SHP77 treated with DMSO at 0.1 percent for 48 hours (cell line): ENCODE measurements at places on chromosomes 11 and 22.

DNA sequence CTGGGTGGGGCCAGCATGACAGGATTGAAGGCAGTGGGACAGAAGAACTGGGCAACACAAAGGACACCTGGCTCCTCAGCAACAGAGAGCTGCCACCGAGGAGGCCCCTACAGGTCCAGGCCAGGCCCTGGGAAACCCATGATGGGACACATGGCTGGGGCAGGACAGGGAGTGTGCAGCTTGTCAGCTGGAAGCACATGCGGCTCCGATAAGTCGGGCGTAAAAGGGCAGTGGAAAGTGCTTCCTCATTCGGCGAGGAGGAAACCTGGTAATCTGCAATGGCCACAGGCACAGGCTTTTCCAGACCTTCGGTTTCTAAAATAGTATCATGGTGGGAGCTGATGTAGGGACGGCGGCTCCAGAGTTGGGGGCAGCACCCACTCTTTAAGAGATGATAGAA is 16.5 kb downstream of the GNAZ start:
- no peak for DNase-seq

DNA sequence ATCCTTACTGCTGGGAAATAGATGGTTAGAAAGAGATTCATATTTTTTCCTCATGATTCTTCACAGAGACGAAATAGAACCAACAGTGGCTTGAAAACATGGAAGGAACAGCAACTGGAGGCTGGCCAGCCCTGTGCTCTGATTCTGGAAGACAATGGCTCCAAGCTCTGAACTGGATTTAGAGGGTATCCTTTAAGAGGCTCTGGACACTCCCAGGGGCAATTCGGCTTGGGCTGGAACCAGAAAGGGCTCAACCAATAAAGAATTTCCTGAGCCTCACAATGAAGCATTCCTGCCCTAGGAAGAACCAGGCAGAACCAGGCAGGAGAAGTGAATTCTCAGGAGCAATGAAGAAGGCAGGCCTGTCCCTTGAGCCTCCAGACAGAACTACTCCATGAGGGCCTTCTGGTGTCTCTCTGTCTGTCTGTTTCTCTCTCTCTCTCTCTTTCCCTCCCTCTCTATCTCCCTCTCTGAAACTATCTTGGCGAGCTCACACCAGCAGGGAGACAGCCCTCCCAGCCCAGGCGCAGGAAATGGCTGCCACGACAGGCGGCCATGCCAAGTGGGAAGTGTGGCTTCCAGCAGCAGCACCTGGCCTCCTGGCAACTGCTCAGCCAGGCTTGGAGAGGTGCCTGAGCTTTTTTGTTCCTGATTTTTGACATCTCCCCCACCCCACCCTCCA is 93.3 kb downstream of the RCN1 start:
- DNase-seq = no peak

DNA sequence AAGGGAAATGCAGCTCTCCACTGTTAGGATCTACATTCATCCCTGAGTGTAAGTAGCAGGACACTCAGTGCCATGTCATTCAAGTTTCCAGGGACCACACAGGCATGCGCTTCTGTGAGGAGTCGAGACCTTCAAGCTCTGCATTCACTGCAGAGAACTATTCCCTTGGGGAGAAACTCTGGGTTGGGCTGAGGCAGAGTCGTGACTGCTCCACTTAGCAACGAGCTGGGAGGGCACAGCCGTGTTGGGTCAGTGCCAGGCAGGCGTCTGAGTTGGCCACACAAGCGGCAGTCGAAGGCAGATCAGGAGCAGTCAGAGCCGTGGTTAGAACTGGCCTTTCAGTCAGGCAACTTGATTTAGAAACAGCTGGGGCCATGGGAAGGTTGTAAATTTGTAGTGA is 14.7 kb downstream of the MPEG1 start:
- no peak for DNase-seq

- DNase-seq = no peak
Observed at GRCh38 chr11:56720513-56720912, 21.6 kb downstream of the OR9G1 start.

GRCh38 chr22:36149441-36149840 is 11.1 kb downstream of the APOL3 start:
- DNase-seq = no peak

GRCh38 chr11:64879244-64879900 is 951 bp upstream of the EHD1 start:
- DNase-seq = no peak

DNA sequence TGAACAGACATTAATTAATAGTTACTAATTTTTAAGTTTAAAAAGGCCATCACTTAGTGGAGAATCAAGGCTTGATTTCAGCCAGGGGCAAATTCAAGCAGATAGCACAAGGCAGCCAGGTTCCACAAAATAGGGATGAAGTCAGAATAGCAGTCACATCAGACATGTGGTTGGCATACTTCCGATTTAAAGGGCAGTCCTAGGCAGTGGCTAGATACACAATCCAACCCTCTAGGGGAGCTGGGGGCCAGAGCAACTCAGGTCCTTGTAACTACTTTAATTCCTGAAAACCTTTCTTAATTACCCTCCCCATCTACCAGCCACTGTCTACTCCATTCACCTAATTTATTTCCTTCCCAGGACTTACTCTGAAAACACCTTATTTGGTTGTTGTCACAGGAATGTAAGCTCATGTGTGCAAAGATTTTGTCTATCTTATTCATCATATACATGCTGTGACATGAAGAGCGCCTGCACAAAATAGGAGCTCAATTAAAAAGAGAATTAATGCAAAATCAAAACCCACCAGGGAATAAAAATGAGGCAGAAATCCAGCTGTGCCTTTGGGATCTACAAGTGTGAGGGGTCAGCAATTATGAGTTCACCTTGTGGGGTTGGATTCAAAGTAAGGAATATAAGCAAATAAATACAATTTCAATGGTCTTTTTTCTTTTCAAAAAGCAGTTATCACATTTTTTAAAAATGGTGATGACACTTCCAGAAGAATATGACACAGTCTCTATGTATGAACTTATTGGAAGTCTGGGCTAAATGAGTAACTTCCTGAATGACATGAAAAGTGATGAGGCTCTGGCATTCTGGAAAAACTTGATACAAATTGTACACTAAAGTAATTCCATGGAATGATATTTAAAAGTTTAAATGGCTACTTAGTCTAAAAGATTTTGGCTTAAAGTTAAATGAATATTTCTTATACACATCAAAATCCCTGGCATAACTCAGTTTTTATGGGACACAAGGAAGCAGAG is 53.8 kb downstream of the COPB1 start:
- no peak for DNase-seq
